Lung microvascular endothelial cell (primary cell): ENCODE measurements at places on chromosomes 1 and 21.

- peak; percentile 80 for DNase-seq
These were observed 26.1 kb downstream of the UBE2T start for GRCh38 chr1:202315576-202316168.

DNA sequence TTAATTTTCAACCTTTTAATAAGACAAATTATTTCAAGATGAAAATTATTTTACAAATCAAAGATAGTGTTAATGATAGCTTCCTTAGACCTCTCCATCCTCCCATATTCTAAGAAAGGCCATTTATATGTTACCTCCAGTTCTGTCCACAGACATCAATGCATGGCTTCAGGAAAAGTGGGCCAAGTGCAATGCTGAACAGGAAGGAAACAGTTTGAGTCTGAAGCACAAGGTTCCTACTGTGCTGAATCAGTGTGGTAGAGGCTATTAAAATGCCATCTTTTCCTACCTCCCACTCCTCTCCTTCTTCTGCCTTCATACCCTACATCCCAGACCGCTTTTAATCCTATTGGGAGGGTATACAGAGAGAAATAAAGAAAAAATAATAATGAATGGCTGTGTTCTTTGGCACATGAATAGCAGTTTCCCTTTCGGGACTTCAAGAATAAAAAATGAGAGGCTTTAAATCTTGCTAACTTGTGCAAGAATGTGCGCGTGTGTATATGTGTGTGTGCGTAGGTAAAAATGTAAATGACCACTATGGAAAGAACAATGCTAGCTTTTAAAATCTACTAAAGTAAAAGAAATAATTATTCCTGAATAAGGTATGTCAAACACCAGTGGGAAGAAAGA is 62.6 kb upstream of the C1orf105 start:
- peak; percentile 62 for DNase-seq

GRCh38 chr1:50422946-50423669 is at the start of gene DMRTA2:
TSS of gene DMRTA2 (minus strand) at chr1:50423443. CDS start at chr1:50421536, 1,907 bp downstream.
- peak; percentile 48 for DNase-seq

- peak; percentile 5 for DNase-seq
These were observed 619 bp downstream of the BCL9 start for GRCh38 chr1:147541672-147542568.

GRCh38 chr1:206570529-206570928 is 41.7 kb downstream of the EIF2D start:
- DNase-seq: peak; percentile 59

DNA sequence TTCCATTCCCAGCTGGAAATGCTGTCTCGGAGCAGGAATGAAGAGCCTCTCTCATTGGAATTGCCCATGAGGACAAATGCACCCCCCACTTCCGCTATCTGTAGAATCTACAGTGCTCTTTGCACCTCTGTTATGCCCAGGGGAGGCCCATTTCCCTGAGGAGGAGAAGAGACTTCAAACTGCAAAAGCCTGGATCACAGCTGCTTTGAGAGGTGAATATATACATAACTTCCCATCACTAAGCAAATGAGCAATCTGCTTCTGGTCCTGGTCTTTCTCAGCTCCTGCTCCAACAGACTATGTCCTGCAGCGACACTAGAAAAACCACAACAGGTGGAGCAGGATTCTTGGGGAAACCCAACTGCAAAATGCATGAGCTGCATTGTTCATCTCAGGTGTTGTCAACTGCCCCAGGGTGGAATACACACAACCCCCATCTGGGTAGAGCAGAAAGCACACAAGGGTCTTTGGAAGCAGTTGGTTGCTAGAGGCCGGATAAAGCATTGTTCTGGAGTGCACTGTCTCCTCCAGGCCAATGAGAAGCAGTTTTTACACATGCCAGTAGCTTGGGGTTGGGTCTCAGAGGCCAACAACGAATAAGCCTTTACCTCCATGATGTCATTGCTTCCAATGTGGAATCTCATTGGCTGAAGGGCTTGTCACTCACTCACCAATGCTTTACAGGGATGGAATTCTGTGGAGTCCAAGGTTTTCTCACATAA is 67.7 kb upstream of the RAB4A start:
- DNase-seq: peak; percentile 51

DNA sequence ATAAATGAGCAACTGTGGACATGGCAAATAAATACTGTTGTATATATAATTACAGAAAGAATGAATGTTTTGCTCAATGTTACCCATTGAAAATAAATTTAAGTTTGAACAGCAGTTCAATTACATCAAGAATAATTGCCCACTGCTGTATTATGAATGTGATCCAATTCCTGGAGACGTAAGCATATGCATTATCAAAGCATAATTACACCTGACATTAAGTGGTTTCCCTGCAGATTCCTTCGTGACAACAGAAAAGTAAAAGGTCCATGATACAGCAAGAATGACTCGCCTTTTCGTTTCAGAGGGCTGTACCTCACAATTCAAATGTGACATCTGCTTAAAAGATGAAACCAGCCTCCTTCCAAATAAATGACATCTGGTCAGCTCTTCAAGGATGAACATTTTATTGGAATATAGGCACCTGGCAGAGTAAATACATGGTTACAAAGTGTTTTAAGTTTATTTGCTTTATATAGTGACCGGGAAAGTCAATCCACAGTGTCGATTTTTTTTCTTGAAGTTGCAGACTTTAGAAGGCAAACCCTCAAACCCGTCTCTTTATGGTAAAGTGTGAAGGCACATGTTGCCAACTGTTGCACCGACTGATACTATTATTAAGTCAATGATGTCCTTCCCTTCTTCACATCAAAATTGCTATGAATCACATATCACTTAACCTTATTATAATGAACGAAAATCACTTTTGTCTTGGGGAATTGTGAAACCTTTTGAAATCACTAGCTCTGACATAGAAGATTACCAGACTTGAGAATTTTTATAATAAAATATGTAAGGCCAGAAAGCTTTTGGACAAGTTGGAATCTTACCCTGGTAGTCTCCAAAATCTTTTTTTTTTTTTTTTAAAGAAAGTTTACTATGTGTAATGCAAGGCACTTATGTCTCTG is 36.2 kb upstream of the EDEM3 start:
- no peak for DNase-seq

GRCh38 chr1:160069460-160070231 is at the start of gene KCNJ10:
TSS of gene KCNJ10 (minus strand) at chr1:160070160. CDS start at chr1:160042532, 27,628 bp downstream.
- no peak for DNase-seq

- no peak for DNase-seq
These were observed 18.3 kb upstream of the IL6R start for GRCh38 chr1:154386643-154387352.

DNA sequence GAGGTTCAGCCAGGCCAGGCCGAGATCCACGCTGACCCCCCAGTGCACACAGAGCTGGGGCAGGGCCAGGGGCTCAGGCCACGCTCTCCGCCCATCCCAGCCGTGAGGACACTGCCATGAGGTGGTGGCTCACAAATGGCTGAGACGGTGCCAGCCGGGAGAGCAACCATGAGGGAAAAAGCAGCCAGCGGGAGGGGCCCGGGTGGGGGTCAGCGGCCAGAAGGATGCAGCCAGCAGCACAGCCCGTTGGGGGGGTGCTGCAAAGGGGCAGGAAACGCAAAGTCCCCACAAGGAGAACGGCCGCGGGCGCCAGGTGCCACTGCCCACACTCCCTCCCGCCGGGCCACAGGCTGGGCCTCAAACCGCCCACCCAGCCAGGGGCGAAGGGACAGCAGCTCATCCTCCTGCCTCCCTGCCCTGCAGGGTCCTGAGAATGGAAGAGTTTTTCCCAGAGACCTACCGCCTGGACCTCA is 8.3 kb downstream of the TTLL10 start:
- no peak for DNase-seq

DNA sequence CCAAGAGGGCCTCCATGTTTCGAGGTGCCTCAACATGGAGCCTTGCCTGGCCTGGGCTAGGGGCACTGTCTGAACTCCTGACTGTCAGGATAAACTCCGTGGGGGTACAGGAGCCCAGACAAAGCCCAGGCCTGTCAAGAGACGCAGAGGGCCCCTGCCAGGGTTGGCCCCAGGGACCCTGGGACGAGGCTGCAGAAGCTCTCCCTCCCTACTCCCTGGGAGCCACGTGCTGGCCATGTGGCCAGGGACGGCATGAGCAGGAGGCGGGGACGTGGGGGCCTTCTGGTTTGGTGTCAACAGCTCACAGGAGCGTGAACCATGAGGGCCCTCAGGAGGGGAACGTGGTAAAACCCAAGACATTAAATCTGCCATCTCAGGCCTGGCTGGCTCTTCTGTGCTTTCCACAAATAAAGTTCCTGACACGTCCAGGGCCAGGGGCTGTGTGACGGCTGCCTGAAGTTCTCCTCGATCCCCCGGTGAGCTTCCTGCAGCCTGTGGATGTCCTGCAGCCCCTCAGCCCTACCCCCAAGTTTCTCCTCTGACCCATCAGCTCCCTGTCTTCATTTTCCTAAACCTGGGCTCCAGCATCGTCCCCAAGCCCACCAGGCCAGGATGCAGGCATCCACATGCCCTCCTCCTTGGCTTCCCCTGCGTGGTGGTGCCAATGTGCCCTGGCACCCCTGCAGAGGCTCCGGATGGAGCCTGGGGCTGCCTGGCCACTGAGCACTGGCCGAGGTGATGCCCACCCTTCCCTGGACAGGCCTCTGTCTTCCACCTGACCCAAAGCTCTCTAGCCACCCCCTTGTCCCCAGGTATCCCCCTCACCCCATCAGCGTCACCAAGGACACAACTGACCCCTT is 12.8 kb upstream of the LRRC3 start:
- no peak for DNase-seq

GRCh38 chr1:235637756-235638534 is 11.6 kb downstream of the GNG4 start:
- DNase-seq: no peak

DNA sequence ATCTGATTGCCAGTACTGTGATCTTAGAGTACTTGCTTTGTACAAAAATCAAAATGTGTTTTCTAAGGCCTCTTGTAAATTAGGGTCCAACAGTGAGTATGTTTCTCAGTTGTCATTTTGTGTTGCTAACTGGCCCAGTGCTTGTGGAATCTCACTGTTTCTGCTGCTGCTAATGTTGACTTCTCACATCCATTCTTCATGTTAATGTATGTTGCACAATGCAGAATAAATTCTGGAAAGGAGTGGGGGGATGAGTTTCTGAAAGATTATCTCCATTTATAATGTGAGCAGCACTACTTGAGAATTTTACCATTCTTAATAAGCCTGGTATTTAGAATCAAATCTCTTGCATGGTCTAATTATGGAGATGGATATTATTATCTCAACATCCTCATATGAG is 57.9 kb downstream of the CACHD1 start:
- no peak for DNase-seq
